Stimulated activated CD4-positive, alpha-beta T cell treated with anti-CD3 and anti-CD28 coated beads, Interleukin-2, amount 100 ng/mL, for 4 hours (primary cell): ENCODE measurements at places on chromosomes 5 and 9.

DNA sequence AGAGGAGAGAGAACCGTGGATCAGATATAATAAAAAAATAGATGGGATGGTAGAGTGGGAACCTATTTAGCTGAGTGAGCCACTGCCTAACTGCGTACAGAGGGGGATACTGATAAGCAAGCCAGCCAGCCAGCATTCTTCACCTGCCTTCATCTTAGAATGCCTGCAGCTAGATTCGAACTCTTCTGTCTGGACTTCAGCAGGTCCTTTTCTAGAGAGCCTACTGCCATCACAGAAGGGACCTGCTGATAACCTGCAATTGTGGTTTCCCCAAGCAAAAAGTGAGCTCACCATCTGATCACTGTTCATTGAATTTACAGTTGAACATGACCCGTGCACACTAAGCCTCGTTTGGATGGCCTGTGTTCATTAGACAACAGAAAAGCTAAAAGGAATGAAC, 109.4 kb downstream of the CDC42SE2 start:
- no peak for DNase-seq

- no peak for DNase-seq
These were observed 275.8 kb upstream of the IRX2 start for GRCh38 chr5:3027185-3027865.

GRCh38 chr5:159178978-159179377, 30.4 kb downstream of the RNF145 start:
- peak; percentile 15 for DNase-seq

- DNase-seq: no peak
These were observed 4.7 kb downstream of the LNPEP start for GRCh38 chr5:96940586-96940985.

DNA sequence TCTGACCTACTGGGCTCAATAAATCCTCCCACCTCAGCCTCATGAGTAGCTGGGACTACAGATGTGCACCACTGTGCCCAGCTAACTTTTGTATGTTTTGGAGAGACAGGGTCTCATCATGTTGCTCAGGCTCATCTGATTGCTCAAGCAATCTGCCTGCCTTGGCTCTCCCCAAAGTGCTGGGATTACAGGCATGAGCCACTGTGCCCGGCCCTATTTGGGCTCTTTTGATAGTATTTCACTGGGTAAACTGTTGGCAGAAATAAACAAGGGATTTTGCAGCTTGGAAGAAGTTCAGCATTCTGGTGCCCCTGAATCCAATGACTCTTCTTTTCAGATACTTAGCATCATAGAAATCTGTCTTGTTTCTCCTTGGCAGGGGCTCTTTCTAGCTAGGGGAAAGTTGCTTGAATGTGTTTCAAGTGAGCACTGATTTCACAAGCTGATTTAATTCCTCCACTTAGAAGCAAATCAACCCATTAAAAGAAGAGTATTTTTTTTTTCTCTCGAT, 146.8 kb downstream of the PAPPA start:
- no peak for DNase-seq

- no peak for DNase-seq
These were observed 170.3 kb downstream of the ENTREP1 start for GRCh38 chr9:69495296-69495695.

- peak; percentile 17 for DNase-seq
These were observed 16.7 kb upstream of the KIF27 start for GRCh38 chr9:83937861-83938455.

- no peak for DNase-seq
These were observed 39.6 kb upstream of the CEP78 start for GRCh38 chr9:78196258-78196657.

GRCh38 chr9:128054087-128054486, 13.0 kb downstream of the NAIF1 start:
- DNase-seq: no peak

DNA sequence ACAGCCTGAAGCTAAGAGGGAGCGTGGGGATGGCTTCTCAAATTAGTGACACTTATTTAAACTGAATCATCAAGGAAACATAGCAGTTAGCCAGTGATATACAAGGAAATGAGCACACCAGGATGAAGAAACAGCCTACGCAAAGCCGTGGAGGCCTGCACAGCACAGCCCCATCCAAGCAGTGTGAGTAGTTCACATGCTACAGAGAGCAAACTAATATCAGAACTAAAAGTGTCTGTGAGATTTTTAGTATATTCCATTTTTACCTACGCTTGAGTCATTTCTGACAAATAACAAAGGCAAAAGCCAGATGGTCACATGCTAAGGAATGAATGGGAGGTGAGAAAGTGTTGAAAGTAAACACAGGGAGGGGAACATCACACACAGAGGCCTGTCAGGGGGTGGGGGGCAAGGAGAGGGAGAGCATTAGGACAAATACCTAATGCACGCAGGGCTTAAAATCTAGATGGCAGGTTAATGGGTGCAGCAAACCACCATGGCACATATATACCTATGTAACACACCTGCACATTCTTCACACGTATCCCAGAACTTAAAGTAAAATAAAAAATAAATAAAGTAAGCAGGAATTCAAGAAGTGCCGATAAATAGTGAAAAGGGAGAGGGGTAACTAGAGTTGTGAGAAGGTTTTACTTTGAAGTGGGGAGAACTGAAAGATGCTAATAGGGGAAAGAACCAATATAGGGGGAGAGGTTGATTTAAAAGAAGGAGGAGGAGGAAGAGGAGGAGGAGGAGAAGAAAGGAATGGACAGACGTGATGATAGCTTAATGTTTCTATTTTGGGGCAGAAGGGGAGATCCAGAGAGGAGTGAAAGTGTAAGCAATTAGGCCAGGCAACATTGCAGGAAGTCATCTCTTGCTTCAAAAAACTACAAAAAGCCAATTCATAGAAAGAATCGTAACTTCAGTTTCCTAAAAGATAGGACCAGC, 100.9 kb upstream of the PTGER4 start:
- no peak for DNase-seq

DNA sequence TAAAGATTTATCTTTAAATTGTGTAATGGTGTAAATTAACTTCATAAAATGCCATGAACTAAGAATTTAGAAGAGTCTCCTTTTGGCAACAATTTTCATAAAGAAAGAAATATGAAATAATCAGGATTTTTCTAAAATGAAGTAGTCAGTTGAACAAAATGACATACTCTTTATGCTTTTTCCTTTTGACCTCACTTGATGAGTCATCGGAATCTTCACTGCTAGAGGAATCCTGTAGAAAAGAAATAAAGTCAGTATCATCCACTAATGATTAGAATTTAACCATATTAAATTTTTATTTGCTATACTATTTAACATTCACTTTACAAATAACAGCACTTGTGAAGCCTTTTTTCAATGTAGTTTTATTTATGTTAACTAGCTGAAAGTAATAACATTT, 26.1 kb downstream of the CHD1 start:
- DNase-seq: no peak

DNA sequence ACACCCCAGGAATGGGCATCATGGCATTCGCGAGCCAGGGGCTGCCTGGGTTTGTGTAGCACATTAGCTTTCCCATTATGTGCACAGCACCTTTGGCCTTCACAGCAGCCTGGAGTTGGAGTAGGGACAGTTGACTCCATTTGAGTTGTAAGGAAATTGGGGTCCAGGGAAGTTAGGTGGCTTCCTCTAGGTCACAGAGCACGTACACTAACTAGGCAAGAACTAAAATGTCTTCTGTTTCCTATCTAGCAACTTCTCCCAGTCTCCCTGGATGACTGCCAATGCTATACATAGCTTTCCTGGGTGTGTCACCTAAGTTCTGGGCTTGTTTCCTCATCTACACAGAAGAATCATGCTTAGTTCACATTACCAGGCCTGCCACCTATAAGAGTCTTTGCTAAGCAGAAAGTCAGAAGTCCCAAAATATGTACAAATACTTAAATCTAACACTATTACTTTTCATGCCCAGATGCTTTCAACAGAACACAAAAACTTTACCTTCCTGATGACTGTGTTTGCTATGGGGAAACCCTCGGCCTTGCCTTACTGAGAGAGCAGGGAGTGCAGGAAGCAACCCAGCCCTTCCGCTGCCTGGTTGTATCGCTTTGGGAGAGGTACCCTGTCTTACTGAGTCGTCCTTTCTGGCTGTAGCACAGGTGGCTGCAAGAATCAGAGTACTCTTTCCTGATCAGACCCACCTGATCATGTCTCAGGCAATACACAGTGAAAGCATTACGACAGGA, 12.0 kb downstream of the MACROH2A1 start:
- DNase-seq: no peak

- no peak for DNase-seq
These were observed 118.7 kb downstream of the TTLL11 start for GRCh38 chr9:121974421-121974820.

- no peak for DNase-seq
These were observed 110.8 kb downstream of the ADRB2 start for GRCh38 chr5:148937239-148937638.

DNA sequence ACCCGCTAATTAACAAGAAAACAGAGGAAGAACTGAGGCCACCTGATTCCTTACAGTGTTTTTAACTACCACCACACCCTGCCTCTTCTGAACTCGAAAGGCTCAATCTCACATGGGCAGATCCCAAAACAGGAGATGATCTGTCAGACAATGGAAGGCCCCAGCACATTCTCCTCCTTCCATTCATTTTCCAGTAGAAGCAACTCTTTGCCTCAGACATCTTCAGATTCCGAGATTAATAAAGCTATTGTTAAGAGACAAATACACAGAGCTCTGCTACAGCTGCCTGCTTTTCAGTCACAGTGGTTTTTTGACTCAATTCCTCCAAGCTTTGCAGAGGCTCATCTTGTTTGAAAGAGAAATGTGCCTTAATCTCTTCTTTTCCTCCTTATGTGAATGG, 127.2 kb upstream of the ADAMTSL1 start:
- DNase-seq: no peak

DNA sequence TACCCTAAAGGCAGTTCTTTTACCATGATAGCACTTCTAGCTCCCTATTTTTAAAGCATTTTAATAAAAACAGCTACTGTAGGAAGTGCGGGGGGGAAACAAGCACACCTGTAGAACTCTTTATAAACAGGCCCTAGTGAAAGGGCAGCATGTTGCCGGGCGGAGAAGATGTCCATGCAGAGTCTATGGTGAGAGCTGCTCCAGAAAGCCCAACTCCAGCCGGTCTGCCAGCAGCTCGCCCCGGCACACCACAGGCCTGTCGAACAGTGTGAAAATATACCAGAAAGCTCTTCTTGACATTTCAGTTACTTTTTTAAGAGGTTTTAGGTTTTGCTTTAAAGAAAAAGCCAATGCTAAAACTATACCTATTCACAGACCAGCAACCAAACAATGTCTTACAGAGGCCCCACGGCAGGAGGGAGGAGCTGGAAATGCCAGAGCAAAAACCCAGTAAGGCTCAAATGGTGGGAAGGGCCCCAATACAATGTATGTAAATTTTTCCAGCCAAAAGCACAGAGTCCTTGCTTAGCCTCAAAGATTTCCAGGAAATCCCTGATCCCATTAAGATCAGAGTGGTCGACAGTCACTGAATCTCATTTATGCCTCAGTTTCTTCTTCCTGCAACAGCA, 121.2 kb downstream of the SAXO1 start:
- no peak for DNase-seq

DNA sequence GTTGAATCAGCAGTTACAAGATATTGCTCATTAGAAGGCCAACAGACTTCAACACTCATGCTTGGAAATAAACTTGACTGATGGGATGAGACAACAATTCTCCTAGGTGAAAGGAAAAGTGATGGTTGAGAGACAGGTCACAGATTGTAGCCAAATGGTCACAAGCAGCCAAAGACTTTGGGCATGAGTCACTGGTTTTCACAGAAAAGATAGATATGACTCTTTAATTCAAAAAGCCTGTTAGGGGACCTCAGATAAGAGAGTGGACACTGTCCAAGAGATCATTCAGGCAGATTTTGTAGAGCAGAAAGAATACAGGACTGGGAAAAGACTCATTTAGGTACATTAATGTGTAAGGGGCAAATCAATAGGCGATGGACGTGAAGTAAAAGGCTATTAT, 982.5 kb downstream of the MAT2B start:
- DNase-seq: no peak

- no peak for DNase-seq
These were observed 20.1 kb upstream of the SARDH start for GRCh38 chr9:133758228-133758627.

DNA sequence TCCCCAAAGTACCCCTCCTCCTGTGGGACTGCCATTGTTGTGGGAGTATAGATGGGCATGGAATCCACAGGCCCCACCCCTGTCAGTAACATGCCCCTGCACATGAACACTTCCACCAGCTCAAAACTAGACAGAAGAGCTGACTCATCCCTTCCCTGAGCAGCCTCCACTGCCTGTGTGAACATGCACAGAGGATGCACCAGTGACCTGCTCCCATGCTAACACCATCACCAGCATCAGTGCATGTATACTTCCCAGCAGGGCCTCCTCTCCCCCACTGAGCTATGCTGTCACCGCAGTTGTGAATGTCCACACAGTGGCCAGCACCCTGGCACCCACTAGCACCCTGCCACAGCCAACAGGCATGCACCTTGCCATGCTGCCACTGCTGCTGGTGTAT, 939.8 kb downstream of the EFNA5 start:
- DNase-seq: no peak

- no peak for DNase-seq
These were observed 623.3 kb downstream of the HINT1 start for GRCh38 chr5:130541617-130542221.

DNA sequence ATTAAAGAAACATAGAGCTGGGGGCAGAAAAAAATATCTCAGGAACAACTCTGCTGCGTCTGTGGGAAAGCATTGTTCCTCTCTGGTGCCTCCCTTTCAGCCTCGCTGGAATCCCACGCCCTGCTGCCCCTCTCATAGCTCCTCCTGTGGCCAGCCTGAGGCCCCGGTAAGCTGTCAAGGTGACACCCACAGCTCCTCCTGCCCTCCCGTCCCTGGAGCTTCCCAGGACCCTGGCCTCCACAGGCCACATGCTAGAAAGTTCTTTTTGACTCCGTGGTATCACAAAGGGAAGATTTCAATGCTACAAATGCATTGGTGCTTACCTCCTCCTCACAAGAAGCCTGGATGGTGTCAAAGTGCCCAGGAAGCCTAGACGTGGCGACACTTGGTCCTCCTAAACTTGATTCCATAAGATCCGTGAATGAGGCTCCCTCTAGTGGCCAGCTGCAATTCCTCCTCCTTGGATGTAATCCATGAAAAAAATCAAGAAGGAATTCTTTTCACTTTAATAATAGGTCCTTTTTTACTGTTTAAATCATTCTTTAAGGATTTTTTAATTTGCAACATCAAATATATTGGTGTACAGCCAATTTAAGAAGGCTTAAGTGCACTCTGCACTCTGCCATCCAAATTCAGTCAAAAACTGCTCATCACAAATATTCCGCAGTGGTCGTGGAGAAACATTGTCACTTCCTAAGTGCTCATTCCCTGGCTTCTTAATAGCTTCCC, 104.9 kb downstream of the CFAP90 start:
- peak; percentile 11 for DNase-seq

DNA sequence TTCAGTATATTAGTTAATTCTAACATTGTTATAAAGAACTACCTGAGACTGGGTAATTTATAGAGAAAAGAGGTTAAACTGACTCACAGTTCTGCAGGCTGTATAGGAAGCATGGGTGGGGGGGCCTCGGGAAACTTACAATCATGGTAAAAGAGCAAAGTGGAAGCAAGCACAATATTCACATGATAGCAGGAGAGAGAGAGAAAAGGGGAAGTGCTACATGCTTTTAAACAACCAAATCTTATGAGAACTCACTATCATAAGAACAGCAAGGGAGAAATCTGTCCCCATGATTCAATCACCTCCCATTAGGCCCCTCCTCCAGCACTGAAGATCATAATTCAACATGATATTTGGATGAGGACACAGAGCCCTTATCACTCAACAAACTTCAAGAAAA, 324.9 kb downstream of the ZNF608 start:
- DNase-seq: no peak

- DNase-seq: peak; percentile 47
These were observed 423 bp upstream of the ABCA2 start for GRCh38 chr9:137028263-137029057.

- no peak for DNase-seq
These were observed 89.8 kb downstream of the ANKRD55 start for GRCh38 chr5:56143373-56143714.
